ENCODE measurements at places on chromosomes 1 and 21. TPM values are rescaled to one million over a fixed set of nuclear protein-coding genes. Genes with fewer than 3 reads are reported as not detected.

Gene FLG2
- total RNA-seq, result not detected

Gene HUNK
- 0.42 TPM for total RNA-seq

Gene CNKSR1
- total RNA-seq, result 2.6 TPM

Gene HEYL
- total RNA-seq, result 8.8 TPM

Gene IGSF21
- total RNA-seq, result 1.1 TPM

Gene TTLL7
- 58.1 TPM for total RNA-seq

Gene CNR2
- not detected for total RNA-seq

- DNase-seq, result no peak
- H3K4me3 ChIP-seq, result no peak overlapping the region
- no peaks in the 10 kb centered on the region for H3K36me3 ChIP-seq
- no peaks in the 10 kb centered on the region for H3K27me3 ChIP-seq
- H3K27ac ChIP-seq, result no peak overlapping the region
- peaks cover 31% of the 10 kb centered on the region for H3K4me1 ChIP-seq
Observed at GRCh38 chr1:226125097-226125630, 61.4 kb downstream of the ACBD3 start.

DNA sequence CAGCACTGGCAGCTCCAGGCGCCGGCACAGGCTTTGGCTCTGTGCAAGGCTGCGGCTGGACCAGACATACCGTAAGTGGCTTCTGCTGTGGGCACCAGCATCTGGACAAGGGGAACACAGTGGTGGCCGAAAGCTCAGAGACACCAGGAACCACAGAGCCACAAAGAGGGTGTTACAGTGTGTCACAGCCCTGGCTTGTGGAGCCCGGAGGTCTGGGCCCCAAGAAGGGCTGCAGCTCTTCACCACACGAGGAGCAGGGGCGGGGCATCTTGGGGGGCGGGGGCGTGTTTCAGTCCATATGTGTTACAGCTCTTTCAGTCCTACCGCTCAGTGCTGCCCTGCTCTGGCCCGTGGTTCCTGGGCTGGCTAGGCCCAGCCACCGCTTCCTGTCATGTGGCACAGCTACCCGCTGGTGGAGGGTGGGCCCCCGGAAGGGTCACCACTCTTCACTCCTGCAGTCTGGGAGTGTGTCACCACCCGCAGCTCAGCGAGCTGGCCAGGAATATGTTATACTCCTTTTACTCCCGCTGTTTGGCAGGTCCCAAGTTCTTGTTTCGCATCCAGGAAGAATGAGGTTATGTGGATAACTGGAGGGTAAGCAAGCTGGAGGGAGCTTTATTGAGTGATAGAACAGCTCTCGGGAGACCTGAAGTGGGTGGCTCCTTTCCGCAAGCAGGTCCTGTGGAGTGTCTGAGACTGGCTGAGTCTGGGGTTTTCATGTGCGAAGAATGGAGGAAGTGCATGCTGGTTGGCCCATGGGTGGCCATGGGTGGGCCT lies 3.3 kb upstream of the LSM10 start:
- H3K4me1 ChIP-seq, result peaks cover 20% of the 10 kb centered on the region
- no peaks in the 10 kb centered on the region for H3K27me3 ChIP-seq
- no peak overlapping the region for H3K4me3 ChIP-seq
- no peak overlapping the region for H3K27ac ChIP-seq

GRCh38 chr1:51875291-51875772 lies 3.2 kb downstream of the NRDC start:
- H3K4me3 ChIP-seq, result no peak overlapping the region
- peaks cover 5% of the 10 kb centered on the region for H3K36me3 ChIP-seq
- H3K27me3 ChIP-seq, result no peaks in the 10 kb centered on the region
- H3K27ac ChIP-seq, result no peak overlapping the region
- no peak for DNase-seq

GRCh38 chr1:24203404-24203803 lies 16.3 kb upstream of the IFNLR1 start:
- no peak overlapping the region for H3K4me3 ChIP-seq
- DNase-seq, result no peak
- H3K4me1 ChIP-seq, result peaks cover 9% of the 10 kb centered on the region
- H3K36me3 ChIP-seq, result no peaks in the 10 kb centered on the region
- H3K27me3 ChIP-seq, result peaks cover 30% of the 10 kb centered on the region
- no peak overlapping the region for H3K27ac ChIP-seq

DNA sequence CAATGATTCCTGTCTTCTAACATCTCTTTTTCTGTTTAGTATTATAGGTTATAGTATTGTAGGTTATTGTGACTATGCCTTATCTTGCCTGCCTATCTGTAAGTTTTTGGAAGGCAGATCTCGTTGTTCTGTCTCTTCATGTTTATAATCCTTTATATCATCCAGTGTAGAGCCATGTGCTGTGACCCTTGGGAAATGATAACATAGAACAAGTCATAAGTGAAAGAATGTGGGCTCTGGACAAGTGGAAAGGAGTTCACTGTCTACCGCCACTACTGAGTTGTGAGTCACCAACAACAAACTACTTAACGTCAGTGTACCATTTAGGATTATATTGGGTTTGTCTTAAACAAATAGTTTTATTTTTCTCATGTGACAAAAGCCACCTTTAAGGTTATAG lies 139.3 kb downstream of the LYPLAL1 start:
- no peak overlapping the region for H3K27ac ChIP-seq
- H3K4me3 ChIP-seq, result no peak overlapping the region
- no peaks in the 10 kb centered on the region for H3K36me3 ChIP-seq
- no peak for DNase-seq
- no peaks in the 10 kb centered on the region for H3K4me1 ChIP-seq
- no peaks in the 10 kb centered on the region for H3K27me3 ChIP-seq

- no peak overlapping the region for H3K4me3 ChIP-seq
- no peaks in the 10 kb centered on the region for H3K4me1 ChIP-seq
- DNase-seq, result no peak
Observed at GRCh38 chr1:231185391-231185790, 23.5 kb downstream of the TRIM67 start.

DNA sequence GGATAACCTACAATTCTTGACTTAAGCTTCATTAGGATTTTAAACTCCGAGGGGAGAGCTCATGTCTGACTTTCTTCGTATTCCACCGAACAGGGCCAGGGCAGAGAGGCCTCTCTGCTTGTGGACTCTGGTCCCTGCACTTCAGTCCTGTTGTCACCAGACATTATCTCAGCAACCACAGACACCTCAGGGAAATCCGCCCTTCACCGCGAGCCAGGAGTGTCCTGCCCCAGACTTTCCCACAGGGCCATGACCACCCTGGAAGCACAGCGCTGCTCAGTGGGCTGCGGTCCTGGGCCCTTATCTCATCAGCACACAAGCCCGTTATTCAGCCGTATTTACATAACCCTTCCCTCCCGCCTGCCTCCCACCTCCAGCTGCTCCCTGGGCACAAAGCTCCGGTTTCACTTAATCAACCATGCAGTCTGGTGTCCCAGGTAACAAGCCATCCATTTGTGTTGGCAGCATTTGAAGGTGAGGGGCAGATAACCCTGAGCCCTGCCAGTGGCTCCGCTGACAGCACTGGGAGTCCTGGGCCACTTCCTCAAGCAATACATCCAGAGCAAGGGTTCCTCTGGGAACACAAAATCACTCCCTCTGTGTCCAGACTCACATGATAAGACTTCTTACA lies 122.8 kb upstream of the RAB4A start:
- no peak for DNase-seq
- H3K27me3 ChIP-seq, result no peaks in the 10 kb centered on the region
- no peak overlapping the region for H3K4me3 ChIP-seq
- H3K27ac ChIP-seq, result no peak overlapping the region

GRCh38 chr1:41664861-41665640 lies 180.6 kb upstream of the EDN2 start:
- no peaks in the 10 kb centered on the region for H3K36me3 ChIP-seq
- peaks cover 14% of the 10 kb centered on the region for H3K4me1 ChIP-seq
- H3K27me3 ChIP-seq, result no peaks in the 10 kb centered on the region
- no peak for DNase-seq
- no peak overlapping the region for H3K27ac ChIP-seq
- H3K4me3 ChIP-seq, result no peak overlapping the region

DNA sequence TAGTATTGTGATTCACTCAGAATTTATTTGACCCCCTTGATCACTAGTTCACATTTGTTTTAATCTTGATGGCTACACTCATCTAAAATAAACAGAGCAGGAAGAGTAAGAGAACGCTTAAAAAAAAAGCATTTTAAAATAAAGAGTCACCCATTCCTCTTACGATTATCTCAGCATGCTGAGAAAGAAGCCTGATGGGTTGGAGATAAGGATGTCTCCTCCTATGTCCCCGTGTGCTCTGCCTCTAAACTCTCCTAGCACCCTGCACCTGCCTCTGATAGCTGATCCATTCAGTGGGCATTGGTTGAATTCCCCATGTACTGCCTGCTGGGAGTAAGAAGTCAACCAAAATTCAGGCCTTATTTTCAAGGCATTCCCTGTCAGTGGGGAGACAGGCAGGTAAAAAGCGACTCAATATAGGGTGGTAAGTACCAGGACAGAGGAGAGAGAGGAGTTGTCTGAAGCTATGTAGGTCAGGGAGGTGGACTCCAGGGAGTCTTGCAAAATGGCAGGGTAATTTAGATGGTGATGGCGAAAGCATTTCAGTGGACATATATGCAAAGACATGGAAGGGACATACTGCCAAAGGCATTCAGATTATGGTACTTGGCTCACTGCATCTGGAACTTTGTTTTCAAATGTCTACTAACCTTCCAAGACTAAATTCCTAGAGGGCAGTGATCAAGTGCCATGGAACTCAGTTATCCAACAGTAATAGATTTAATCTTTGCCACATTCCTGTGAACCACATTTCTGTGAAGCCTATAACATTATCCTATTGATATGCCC lies 18.4 kb downstream of the ELAVL4 start:
- no peaks in the 10 kb centered on the region for H3K27me3 ChIP-seq
- no peaks in the 10 kb centered on the region for H3K4me1 ChIP-seq
- no peaks in the 10 kb centered on the region for H3K36me3 ChIP-seq
- no peak for DNase-seq
- no peak overlapping the region for H3K4me3 ChIP-seq
- H3K27ac ChIP-seq, result no peak overlapping the region

GRCh38 chr1:116850436-116850835 lies 59.3 kb upstream of the PTGFRN start:
- peaks cover 20% of the 10 kb centered on the region for H3K4me1 ChIP-seq
- no peak overlapping the region for H3K27ac ChIP-seq
- H3K27me3 ChIP-seq, result no peaks in the 10 kb centered on the region
- H3K4me3 ChIP-seq, result no peak overlapping the region
- H3K36me3 ChIP-seq, result no peaks in the 10 kb centered on the region
- no peak for DNase-seq
